Smooth muscle cell of the brain vasculature (primary cell): ENCODE measurements at places on chromosomes 7 and 10.
A peak's percentile ranks its signal among the peaks of the same experiment; 100 is the strongest.

DNA sequence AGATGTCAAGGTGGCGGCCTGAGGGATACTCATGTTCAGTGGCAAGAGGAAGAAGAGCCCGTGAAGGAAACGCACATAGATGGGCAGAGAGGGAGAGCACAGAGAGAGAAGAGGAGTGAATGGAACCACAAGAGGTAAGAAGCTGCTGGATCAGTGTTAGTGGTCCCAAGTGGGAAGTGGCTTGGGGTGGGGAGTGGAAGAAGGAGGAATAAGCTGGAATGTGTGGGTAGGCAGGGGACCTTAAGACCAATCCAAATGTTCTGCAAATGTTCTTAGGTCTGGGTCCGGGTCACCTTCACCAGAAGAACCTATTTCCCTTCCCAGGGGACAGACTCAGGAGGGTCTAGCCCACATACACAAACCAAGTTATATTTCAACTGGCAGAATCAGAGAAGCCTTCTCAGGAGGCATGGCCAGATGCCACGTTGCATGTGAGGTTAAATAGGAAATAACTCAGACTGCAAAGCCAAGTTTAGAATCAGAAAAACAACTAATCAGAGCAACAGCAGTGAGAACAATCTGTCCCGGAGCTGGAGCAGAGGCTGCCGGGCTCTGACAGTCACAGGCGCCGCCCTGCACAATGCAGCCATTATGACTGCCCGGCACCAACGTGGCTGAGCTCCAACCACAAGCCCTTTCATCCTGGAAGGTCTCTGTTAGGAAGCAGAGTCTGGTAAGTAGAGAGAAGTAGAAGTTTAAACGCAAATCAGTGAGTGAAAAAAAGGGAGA lies 78.6 kb upstream of the ARMC3 start:
- DNase-seq: no peak

DNA sequence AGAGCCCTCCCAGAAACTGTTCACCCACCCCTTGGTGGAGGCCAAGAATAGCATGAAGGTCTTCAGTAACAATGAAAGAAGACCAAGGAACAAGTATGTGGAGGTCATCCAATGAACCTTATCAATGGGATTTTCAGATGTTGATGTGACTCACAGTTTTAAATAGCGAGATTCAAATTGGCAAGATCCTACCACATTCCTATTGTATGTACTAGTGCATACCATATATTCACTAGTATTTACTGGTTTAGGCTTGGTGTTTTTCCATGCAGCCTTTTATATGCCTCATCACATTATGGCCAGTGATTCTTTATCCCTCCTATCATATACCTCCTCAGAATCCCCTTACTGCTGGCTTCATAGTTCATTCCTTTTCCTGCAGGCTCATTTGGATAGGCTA lies 54.4 kb downstream of the ITGB8 start:
- DNase-seq: no peak

- DNase-seq: no peak
These were observed 55.2 kb upstream of the FRMD4A start for GRCh38 chr10:14385596-14386593.

GRCh38 chr10:49408519-49409306 lies 12.8 kb upstream of the DRGX start:
- DNase-seq: no peak

- no peak for DNase-seq
These were observed 483.9 kb downstream of the SH2D4B start for GRCh38 chr10:81021428-81022129.

- no peak for DNase-seq
These were observed 17.4 kb downstream of the SNX10 start for GRCh38 chr7:26309089-26309488.

DNA sequence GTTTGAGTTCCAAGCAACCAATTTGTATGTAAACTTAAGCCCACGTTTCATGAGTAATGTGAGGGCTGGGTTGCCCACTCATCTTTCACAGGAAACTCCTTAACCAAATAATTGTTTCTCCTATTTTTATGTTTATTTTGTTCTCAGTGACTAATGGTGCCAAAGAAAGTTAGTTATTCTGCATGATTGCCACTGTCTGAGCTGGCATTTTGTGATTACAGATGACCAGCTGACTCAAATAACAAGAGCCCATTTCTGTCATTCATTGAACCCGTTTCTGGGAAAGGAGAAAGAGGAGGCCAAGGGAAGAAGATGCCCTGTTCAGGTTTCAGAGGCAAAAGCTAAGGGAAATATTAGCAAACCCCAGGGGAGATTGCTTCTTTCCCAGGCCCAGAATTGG lies 186.9 kb upstream of the MYO3A start:
- DNase-seq: no peak

- no peak for DNase-seq
These were observed 22.1 kb upstream of the NPVF start for GRCh38 chr7:25250386-25250785.

GRCh38 chr7:70621954-70622600 lies 509.9 kb upstream of the GALNT17 start:
- no peak for DNase-seq

GRCh38 chr10:4046030-4046429 lies 261.0 kb upstream of the KLF6 start:
- DNase-seq: no peak

DNA sequence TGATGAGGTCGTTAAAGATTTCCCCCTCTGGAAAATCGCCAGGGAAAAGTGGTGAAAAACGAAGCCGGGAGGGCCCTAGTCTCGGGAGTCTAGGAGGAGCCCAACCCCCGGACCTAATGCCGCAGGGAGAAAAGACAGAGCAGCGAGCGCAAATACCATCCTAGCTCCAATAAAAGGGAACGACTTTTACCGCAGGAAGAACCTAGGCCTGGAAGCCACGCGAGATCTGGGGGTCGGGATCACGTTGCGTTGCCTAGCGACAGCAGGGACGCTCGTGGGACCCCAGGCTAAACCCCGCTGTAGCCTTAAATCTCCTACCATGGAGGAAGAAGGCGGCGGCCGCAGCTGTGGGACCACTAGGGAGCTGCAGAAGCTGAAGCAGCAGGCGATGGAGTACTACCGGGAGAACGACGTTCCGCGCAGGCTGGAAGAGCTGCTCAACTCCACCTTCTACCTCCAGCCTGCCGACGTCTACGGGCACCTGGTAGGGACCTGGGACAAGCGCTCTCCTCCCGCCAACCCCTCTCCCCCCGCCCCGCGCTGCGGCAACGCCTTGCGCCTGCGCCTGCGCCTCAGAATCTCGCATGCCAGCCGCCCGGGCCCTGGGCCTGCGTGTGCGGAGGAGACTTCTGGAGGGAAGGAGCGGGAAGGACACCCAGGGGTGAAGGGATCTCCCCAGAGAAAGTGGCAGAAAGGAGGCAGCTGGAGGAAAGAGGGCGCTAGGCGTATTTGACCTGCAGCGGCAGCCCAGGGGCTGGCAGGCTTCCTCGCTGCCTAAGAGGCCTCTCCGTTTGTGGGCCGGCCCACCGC lies at the start of gene ENO4:
ENO4 (plus strand) TSS at position 252 of the 810 bp plus-strand sequence; CDS start at position 320, 68 bp downstream.
- DNase-seq: peak; percentile 46

GRCh38 chr7:119090851-119091250 lies 866.3 kb downstream of the ANKRD7 start:
- DNase-seq: no peak

- DNase-seq: no peak
These were observed 261.3 kb downstream of the ELFN1 start for GRCh38 chr7:1931256-1931950.

DNA sequence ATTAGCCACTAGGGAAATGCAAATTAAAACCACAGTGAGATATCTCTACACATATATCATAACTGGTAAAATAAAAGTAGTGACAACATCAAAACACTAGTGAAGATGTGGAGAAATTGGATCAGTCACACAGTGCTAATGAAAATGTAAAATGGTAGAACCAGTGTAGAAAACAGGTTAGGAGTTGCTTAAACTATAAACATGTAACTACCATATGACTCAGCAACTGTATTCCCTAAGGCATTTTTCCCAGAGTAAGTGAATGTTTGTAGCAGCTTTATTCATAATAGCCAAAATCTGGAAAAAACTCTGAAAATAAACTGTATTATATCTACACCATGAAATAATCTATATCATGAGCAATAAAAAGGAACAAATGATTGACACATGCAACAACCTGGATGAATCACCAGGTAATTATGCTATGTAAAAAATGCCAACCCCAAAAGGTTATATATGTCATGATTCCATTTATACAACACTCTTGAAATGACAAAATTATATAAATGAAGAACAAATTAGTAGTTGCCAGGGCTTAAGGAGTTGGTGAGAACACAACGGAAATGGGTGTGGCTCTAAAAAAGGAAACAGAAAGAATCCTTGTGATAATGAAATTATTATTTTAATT lies 22.8 kb downstream of the SLC25A40 start:
- no peak for DNase-seq

GRCh38 chr10:86391986-86392722 lies 25.6 kb upstream of the GRID1 start:
- no peak for DNase-seq

DNA sequence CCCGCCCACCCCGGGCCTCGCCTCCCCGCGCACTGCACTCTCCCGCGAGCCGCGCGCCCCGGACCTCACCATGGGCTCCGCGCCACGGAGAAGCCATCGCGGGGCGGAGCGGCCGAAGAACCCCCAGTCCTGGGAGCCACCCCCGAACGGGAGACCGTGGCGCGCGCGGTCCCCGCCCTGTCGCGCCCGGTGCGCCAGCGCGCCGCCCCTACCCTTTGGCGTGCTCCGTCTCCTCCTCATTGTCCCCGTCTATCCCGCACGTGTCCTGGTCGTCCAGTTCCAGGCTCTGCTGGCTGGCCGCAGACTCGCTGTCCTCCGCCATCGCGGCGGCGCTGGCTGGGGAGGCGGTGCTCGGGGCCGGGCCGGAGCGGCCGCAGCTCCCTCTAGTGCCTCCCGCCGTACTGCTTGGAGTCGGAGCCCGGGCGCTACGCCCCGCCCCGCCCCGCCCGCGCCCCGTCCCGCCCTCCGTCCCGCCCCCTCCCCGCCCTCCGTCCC lies at the start of gene NMT2:
NMT2 (minus strand) TSS at position 403 of the 495 bp plus-strand sequence; CDS start at position 322, 81 bp downstream.
- DNase-seq: peak; percentile 58

DNA sequence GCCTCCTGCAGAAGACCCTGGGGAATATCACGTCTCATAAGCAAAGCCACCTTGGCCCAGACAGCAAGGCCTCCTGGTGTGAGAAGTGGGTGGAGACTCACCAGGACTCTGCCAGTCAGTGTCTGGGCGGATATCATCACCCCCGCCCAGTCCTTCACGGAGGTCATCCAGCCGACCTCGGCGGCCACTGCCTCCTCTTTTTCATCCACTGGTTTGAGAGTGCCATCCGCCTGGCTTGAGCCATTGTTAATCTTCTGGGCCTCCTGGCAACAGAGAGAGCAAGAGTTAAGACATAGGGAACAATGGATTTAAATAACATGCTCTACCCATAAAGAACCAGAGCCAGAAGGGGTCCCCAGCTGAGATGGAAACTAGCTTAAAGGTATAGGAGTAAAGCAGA lies 233.8 kb downstream of the KCNMA1 start:
- DNase-seq: no peak

DNA sequence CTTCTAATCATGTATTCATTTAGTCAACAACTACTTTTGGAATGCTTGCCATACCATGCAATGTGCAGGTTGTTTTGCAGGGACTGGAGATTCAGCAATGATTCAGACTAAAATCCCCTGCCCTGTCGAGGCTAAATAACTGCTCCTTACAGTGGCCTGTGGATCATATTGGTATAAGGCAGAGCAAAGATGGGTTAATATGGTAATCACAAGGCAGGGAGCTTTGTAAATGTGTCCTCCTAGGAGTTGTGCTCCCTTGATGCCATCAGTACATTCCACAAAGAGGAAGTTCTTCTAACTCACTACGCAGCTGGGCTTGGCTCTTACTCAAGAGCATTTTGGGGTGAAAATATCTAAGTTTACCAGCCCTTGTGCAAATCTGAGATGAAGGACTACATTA lies 614 bp upstream of the IFIT2 start:
- no peak for DNase-seq

DNA sequence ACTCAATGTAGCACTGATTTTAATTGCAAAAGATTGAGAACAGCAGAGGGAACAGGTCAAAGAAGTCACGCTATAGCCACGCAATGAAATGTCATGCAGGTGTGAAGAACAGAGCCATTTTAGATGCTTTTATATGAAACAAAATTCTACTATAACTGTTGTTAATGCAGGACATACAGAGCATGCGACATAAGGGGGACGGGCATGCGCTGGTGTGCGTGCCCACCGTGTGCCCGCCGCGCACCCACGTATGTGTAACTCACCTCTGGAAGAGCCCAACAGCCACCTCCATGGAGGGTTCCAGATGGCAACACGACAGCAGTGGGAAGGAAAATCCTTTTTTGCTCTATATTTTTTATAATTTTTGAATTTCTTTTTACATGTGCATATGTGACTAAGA lies 410.0 kb upstream of the RNF32 start:
- DNase-seq: no peak

- no peak for DNase-seq
These were observed 18.4 kb downstream of the IFT22 start for GRCh38 chr7:101303102-101303701.

GRCh38 chr10:102406815-102407214 lies 11.3 kb downstream of the NFKB2 start:
- DNase-seq: no peak

DNA sequence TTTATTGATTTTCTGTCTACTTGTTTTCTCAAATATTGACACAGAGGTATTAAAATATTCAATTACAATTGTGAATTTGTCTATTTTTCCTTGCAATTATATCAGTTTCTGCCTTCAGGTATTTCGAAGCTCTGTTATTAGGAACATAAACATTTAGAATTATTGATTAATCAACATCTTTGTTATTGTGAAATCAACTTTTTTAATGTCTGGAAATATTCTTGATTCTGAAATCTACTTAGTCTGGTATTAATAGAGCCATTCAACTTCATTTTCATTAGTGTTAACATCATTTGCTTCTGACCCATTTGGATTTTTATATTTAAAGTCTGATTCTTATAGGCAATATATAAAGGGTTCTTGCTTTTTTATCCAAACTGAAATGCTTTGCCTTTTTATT lies 69.8 kb upstream of the CALN1 start:
- DNase-seq: no peak

DNA sequence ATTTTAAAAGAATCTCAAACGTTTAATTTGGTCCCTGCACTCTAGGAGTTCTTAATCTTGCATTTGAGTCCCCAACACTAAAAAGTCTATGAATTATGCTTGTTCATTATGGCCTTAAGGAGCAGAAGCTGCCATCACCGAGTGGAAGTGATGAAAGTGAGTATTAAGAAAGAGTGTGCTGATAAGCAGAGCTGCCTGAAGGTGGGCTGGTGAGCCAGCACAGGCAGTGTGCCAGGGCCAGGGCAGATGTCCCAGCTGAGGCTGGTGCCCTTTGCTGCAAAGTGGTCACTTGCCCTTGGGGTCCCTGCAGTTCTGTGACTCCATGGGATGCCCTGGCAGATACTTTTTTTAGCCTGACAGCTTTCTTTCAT lies 72.9 kb upstream of the LOXL4 start:
- DNase-seq: no peak
